ENCODE measurements at places on chromosomes 7 and 10.

- DNase-seq: no peak
Observed at GRCh38 chr10:75720157-75720556, 288.7 kb downstream of the LRMDA start.

DNA sequence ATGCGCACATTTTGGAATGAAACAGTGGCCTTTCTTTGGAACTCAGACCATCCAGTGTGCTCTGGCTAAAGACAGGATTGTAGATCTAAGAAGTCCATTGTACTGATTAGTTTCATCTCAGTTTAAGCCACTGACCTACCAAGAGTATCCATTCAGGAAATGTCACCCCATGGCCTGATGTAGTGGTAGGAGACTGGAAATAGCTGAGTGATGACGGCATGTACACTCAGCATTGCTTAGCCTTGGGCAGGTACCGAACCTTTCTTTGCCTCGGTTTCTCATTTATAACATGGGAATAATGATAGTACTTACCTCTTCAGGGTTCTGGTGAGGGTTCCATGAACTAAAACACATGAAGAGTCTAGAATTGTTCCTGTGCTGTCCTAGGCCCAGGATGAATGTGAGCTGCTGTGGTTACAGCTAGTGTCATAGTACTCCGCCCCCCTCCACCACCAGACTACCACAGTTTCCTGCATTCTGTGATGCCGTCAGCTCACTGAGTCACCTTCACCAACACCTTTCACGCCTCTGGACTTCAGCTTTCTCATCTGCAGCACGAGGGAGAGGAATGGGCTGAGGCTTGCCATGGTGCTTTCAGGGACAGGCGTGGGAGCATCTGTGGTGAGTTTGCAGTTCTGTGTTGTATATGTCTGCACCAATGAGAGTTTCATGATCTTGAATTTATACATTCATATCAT lies 484.0 kb upstream of the GALNT17 start:
- DNase-seq: peak; percentile 70

GRCh38 chr10:105509517-105509916 lies 868.4 kb downstream of the SORCS3 start:
- no peak for DNase-seq

DNA sequence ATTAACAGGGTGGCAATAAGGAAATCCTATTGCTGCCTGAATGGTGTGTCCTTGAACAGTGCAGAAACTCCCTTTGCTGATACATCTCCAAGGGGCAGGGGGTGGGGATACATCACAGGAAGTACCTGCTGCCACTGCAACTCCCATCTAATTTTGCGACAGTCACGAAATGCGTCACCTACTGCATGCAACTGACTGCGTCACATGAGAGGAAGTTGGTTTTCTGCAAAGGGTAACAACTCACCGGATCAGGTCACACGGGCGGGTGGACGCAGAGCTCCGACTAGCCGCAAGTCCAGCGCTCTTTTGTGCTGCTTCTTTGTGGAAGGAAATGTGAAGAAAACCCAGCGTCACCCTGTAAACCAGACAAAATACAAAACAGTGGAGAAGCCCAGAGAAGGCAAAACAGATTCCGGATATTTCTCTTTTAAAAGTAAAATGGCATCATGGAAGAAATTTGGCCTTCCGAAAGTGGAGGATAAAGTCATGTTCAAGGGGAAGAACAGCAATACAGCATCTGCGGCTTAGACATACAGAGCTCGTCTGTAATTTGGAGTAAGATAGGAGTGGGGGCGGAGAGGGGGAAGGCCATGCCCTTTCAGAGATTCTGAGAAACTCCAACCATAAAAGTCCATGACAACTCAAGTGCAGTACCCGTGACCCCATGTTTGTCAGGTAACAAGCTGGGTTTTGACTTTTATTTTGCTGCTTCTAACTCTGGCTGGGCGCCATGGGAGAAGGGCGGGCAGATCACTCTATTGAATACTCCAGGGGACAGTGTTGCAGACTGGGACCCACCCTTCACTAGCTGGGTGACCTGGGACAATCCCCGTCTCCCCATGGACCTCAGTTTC lies 32.3 kb upstream of the PLEKHS1 start:
- DNase-seq: no peak

DNA sequence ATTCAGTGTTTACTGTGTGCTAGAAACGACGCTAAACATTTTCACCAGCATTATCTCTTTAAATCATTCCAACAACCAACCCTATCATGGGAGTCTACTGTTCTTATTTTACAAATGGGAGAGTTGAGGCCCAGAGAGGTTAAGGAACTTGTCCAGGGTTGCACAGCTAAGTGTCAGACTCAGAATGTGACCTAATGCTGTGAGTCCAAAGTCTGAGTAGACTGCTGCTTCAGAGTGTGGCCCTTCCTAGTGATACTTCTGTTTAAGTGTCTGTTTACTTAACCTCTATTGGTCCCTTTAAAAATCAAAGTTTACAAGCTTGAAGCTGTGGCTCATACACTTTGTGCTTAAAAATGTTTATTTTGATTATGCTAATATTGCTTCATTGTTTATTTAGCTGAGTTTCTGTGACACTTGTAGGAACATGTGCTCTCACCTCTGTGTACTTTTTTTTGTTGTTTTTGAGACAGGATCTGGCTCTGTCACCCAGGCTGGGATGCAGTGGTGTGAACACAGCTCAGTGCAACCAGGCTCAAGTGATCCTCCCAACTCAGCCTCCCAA lies 84.4 kb upstream of the SYPL1 start:
- no peak for DNase-seq

DNA sequence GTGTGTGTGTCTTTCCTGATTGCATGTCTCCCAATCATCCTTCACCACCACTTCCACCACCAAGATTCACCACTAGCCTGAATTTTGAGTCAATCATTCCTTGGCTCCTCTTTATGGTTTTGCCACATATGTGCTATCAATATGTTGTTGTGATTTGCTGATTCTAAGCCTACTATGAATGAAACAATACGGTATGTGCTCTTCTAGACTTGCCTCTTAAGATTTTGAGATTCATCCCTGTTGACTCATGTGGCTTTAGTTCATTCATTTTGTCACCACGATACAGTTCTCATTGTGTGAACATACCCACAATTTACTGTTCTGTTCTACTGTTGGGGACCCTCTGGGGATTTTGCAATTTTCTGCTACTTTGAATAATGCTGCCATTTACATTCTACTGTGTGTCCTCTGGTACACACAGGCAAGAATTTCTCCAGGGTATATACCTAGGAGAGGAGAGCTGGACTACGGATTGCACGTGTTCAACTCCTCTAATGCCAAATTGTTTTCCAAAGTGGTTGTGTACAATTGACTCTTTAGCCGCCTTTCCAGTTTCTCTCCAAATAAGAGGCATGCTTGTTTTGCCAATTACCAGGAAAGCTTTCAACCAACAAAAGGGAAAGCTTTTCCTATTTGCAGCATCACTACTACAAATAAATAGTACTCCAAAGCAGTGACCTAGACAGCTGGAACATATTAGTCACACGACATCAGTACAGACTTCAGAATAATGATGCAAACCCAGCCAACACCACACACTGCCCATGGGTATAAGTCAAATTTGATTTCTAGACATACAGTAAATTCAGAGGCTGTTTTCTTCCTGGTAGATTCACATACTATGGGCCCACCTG lies 30.0 kb downstream of the SGMS1 start:
- no peak for DNase-seq

GRCh38 chr7:151157645-151158329 lies 9.7 kb downstream of the GBX1 start:
- DNase-seq: no peak

GRCh38 chr10:114073395-114074186 lies 29.9 kb downstream of the ADRB1 start:
- DNase-seq: no peak

DNA sequence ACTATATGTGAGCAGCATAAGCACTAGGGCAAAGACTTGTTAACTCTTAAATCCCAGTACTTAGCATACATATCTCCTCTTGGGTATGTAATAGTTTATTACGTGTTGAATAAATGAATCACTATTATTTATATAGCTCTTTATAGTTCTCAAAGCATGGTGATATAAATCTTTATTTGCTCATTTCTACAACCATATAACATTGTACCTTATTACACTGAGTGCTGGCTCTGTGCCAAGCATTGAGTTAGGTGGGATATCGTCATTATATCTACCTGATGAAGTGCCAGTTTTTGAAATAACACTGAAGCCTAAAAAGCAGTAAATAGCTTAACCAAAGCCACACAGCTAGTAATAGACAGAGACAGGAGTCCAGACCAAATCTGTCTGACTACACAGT lies 27.9 kb downstream of the AHR start:
- no peak for DNase-seq

DNA sequence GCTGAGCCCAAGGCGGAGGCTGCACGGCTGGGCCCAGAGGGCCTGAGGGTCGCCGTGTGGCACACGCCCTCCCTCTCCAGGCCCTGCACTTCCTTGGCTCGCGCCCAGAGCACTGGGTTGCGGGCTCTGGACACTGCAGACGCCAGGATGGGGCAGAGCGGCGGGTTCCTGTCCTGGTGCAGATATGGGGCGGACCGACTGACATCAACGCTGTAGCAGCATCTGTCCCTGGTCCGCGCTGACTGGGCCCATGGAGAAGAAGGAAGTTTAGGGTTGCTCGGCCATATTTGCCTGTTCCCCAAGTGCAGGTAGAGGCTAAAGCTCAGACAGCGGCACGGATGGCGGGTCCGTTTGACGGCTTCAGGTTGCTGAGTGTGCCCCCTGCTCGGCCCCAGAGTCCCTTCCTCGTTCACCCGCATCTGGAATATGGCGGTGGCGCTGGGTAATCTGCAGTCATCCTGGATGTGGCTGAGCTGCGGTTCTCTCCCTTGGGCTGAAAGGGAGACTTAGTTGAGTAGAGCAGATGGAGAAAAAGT lies 116.1 kb downstream of the OR13A1 start:
- DNase-seq: no peak

DNA sequence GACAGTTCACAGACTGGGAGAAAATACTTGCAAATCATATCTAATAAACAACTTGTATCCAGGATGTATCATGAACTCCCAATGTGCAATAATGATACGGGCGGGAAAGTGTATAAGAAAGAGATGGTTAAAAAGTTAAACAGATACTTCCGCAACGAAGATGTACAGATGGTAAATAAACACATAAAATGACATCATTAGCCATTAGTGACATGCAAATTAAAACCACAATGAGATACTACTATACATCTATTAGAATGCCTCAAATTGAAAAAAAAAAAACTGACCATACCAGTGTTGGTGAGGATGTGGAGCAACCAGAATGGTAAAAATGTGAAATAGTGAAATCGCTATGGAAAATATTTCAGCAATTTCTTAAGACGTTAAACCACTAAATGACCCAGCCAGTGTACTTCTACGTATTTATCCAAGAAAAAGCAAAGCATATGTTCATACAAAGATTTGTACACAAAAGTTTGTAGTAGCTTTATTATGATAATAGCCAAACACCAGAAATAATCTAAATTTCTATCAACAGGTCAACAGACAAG lies 83.5 kb downstream of the IPMK start:
- DNase-seq: no peak

DNA sequence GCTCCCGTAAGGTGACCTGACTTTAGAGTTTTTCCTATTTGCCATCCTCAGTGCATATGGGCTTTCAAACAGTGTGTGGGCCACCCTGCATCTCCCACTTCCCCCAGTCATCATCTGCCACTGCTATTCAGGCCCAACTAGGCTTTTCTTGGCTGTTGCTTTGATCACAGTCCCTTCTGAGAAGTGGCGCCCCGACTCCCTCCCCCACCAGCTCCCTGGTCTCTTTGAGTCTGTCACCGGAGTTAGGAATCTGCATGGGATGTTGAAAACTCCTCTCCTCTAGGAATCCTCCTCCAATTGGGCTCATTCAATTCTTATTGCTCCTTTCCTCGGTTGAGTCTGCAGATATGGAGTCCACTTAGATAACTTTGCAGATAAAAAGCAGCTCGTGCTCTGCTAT lies 32.1 kb downstream of the HIF1AN start:
- DNase-seq: no peak

- no peak for DNase-seq
Observed at GRCh38 chr10:73967544-73967943, 30.4 kb upstream of the VCL start.

GRCh38 chr10:105769248-105770184 lies 1128.4 kb downstream of the SORCS3 start:
- DNase-seq: no peak

DNA sequence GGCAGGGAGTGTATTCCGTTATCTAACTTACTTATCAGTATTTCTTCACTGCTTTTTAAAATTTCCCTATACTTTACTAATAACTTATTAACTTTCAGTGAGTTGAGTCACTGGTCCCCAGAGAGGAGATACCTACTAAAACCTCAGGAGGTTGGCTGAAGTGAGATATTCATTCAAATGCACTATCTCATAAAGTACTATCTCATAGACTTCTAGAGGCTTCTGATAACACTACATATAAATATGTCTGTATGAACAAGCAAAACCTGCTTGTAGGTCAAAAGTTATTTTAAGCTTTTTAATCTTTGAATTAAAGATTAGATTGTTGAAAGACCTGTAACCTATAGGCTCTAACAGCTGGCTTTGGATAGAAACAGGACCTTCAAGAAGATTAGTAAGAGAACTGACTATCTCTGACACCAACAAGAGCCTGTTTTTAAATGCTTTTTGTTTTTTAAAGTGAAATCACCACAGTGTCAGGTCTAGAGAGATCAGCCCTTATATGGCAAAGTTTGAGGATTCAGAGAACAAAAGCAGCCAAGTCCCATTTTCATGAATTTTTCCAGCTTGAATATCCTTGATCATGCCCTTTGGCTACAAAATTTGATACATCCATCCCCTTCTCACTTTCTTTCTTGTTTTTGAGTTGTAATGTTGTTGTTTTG lies 242.2 kb downstream of the ARL4A start:
- no peak for DNase-seq

DNA sequence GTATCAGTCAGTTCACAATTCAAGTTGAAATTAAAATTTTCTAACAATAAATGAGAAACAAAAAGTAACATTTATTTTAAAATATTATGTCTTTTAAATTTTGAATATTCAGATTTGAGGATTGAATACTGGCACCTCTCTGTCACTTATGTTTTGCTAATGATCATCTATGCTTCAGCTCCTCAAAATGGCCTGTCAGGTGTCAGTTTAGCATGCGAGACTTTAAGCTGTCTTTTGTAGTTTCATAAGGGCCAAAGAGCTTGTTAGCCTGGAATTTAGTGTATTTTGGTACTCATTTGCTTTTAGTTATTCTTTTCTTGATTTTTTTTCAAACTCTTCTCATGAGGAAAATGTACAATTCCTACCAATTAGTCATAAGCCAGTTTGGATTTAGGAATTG lies 102.0 kb upstream of the RPA3 start:
- DNase-seq: no peak

DNA sequence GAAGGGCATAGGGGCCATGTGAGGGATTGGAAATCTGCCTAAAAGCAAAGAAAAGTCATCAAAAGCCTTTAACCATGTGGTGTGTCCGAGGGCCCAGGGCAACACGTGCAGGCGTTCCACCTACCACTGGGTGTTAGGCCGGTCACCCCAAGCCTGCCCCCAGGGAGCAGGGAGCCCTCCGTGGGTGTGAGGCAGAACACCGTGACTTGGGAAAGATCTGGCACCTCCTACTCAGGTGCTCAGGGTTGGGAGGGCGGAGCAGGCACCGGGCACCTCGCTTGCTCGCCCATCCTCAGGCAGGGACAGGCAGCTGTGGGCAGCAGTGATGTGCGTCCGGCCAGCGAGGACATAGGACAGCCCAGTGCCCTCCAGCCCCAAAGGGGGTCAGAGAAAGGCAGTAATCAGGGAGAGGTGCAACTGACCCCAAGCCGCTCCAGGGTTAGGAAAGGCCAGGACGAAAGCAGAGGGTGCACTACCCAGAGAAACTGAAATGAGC lies 80.7 kb upstream of the CHST15 start:
- no peak for DNase-seq

Measured in stimulated activated CD8-positive, alpha-beta memory T cell treated with anti-CD3 and anti-CD28 coated beads, Interleukin-15, amount 100 ng/mL, for 4 hours (primary cell).